ENCODE measurements at places on chromosomes 11 and 22.

GRCh38 chr11:116328851-116329250 is 443.9 kb downstream of the BUD13 start:
- H3K27ac ChIP-seq, result no peak overlapping the region
- no peak for DNase-seq
- H3K4me3 ChIP-seq, result no peak overlapping the region
- H3K4me1 ChIP-seq, result no peaks in the 10 kb centered on the region
- H3K27me3 ChIP-seq, result no peaks in the 10 kb centered on the region

DNA sequence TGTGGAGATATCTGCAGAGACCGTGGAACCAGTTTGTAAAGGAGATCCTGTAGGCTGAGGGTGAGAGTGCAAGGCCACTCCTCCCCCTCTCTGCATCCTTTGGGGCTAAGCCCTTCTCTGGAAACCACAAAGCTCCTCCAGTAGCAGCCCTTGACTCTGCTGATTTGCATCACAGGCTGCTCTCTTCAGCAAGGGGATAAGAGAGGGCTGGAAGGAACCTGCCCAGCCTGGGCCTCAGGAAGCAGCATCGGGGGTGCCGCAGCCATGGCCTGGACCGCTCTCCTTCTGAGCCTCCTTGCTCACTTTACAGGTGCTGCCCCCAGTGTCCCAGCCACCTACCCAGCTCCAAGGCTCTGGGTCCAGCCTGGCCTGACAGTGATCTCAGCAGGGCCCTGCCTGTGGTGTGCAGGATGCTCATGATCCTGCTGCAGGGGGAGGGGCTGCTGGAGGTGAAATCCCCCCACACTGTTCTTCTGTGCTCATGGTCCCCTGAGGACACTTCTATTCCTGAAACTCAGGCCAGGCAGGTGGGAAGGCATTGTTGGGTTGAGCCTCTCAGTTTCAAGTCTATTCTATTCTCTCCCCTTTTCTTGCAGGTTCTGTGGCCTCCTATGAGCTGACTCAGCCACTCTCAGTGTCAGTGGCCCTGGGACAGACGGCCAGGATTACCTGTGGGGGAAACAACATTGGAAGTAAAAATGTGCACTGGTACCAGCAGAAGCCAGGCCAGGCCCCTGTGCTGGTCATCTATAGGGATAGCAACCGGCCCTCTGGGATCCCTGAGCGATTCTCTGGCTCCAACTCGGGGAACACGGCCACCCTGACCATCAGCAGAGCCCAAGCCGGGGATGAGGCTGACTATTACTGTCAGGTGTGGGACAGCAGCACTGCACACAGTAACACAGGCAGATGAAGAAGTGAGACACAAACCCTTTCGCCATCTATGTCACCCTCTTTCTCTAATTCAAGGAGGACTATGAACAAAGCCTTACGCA is 68.5 kb upstream of the IGLL5 start:
- peaks cover 5% of the 10 kb centered on the region for H3K36me3 ChIP-seq
- peak overlapping the region; percentile 96 for H3K27ac ChIP-seq
- DNase-seq, result peak; percentile 76
- peak overlapping the region; percentile 72 for H3K4me3 ChIP-seq
- no peaks in the 10 kb centered on the region for H3K27me3 ChIP-seq

DNA sequence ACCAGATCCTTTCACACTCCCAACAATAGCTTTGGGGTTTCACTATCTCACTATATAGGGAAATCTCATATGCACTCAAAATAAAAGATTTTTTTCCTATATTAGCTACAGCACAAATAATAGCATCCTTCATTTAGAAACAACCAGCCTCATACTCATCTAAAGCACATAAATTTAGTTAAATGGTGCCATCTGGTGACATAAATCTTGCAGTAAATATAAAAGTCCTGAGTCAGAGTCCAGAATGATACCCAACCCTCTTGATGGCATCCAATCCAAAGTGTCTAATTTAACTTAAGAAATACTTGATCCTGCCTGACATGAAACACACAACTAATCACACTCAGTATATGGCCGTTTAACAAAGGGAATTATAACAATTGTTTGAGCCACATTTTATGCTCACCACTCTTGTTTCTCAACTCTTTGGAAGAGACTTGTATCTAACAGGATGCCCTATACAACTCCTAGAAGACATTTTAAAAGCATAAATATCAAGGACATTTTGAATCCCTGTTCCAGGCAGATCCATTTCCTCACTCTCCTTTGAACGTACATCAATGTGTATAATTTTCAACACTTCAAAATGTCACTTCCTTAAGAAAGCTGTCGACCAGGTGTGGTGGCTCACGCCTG is 36.2 kb downstream of the DLG2 start:
- peaks cover 4% of the 10 kb centered on the region for H3K36me3 ChIP-seq
- H3K4me3 ChIP-seq, result no peak overlapping the region
- DNase-seq, result no peak
- H3K4me1 ChIP-seq, result no peaks in the 10 kb centered on the region

DNA sequence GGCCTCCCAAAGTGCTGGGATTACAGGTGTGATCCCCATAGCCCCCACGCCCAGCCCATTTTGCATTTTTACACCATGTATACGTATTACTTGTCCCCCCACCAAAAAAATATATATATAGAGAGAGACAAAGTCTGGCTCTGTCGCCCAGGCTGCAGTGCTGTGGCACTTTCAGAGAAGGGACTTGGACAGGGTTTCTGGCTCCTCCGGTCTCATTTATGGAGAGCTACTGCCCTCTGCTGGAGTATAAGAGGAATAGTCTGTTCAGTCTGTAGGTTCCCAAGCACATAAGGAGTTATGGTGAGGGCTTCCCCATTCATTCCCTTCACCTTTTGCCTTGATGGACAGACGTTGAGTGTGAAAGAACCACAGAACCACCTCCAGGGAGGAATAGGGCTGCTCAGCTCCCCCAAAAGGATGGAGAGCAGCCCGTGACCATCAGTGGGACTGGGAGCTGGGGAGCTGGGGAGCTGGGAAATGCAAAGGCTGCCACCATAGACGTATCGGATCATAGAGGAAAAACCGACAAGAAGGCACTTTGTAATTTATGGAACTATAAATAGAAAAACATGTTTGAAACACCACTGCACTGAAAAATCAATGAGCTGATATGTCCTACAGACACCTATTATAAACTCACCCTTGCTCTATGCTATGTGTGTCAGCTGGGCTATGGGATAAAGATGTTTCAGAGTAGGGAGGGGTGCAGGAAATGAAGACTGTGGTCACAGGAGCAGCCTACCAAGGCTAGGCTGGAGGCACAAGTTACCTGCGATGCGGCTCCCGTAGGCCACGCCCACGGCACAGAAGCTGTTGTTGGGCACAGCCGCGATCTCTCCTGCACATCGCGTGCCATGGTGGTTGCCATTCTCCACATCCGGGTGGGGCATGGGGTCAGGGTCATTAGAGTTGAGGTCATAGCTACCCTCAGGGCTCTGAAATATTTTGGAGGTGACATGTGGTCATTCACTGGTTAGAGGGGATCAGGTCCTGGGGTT is 5.2 kb downstream of the PCSK7 start:
- H3K27me3 ChIP-seq, result no peaks in the 10 kb centered on the region
- H3K27ac ChIP-seq, result peak overlapping the region; percentile 49
- no peak overlapping the region for H3K4me3 ChIP-seq
- peak; percentile 51 for DNase-seq

DNA sequence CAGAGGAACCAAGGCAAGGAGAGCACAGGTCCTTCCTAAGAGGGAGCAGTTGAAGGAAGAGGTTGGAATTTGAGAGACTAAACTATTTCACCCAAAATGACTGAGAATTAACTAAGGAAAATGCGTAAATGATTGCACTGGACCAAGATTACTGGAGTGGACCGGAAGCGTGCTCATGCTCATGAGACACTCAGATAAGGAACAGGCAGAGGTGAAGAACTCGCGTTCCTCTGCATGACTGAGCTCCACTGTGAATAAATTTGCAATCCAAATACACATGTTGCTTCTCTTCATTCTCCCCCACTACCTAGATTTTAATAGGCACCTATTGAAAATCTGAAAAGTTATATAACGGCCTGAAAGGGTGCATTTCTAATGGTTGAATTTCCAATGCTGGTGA is 207.0 kb downstream of the KIRREL3 start:
- H3K36me3 ChIP-seq, result no peaks in the 10 kb centered on the region
- DNase-seq, result no peak
- H3K4me3 ChIP-seq, result no peak overlapping the region
- no peaks in the 10 kb centered on the region for H3K27me3 ChIP-seq

GRCh38 chr22:27975381-27976013 is 56.4 kb upstream of the PITPNB start:
- H3K36me3 ChIP-seq, result no peaks in the 10 kb centered on the region
- no peak overlapping the region for H3K27ac ChIP-seq
- no peak overlapping the region for H3K4me3 ChIP-seq
- H3K27me3 ChIP-seq, result no peaks in the 10 kb centered on the region
- DNase-seq, result no peak
- no peaks in the 10 kb centered on the region for H3K4me1 ChIP-seq

- no peaks in the 10 kb centered on the region for H3K27me3 ChIP-seq
- DNase-seq, result no peak
- peaks cover 3% of the 10 kb centered on the region for H3K4me1 ChIP-seq
- no peak overlapping the region for H3K4me3 ChIP-seq
- no peaks in the 10 kb centered on the region for H3K36me3 ChIP-seq
Measured at GRCh38 chr22:42925598-42925997, 68.5 kb upstream of the ARFGAP3 start.

- H3K36me3 ChIP-seq, result no peaks in the 10 kb centered on the region
- H3K27ac ChIP-seq, result no peak overlapping the region
- peaks cover 1% of the 10 kb centered on the region for H3K4me1 ChIP-seq
Measured at GRCh38 chr11:45303316-45303715, 17.2 kb upstream of the SYT13 start.

GRCh38 chr11:46588915-46589314 is 4.9 kb downstream of the AMBRA1 start:
- no peak overlapping the region for H3K27ac ChIP-seq
- no peak overlapping the region for H3K4me3 ChIP-seq
- peaks cover 24% of the 10 kb centered on the region for H3K36me3 ChIP-seq
- no peaks in the 10 kb centered on the region for H3K27me3 ChIP-seq
- no peak for DNase-seq

- peak; percentile 39 for DNase-seq
- H3K4me1 ChIP-seq, result peaks cover 57% of the 10 kb centered on the region
- peak overlapping the region; percentile 31 for H3K4me3 ChIP-seq
- H3K36me3 ChIP-seq, result peaks cover 11% of the 10 kb centered on the region
- H3K27me3 ChIP-seq, result no peaks in the 10 kb centered on the region
- H3K27ac ChIP-seq, result peak overlapping the region; percentile 95
Measured at GRCh38 chr22:24153959-24154358, 27.3 kb upstream of the SUSD2 start.

- no peaks in the 10 kb centered on the region for H3K36me3 ChIP-seq
- H3K27me3 ChIP-seq, result peaks cover 22% of the 10 kb centered on the region
- DNase-seq, result no peak
- no peaks in the 10 kb centered on the region for H3K4me1 ChIP-seq
Measured at GRCh38 chr11:119797736-119798135, 68.7 kb upstream of the NECTIN1 start.

DNA sequence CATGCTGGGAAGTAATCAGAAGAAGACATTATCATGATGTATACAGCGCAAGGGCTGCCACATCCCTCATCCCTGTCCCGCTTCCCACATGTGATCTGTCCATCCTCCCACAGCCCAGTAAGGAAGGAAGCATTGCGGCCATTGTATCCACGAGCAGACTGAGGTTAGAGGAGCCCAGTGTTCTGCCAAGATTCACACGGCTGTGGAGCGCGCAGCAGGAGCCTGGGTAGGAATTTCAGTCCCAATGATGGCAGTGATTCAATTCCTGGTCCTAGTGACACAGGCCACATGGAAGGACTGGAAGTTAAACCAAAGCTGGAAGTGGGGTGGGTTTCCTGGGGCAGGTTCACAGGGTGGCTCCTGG is 89.2 kb downstream of the RTL6 start:
- H3K27ac ChIP-seq, result no peak overlapping the region
- no peaks in the 10 kb centered on the region for H3K27me3 ChIP-seq
- H3K36me3 ChIP-seq, result no peaks in the 10 kb centered on the region
- no peak for DNase-seq

- H3K27ac ChIP-seq, result no peak overlapping the region
- no peaks in the 10 kb centered on the region for H3K27me3 ChIP-seq
- no peaks in the 10 kb centered on the region for H3K36me3 ChIP-seq
- H3K4me1 ChIP-seq, result no peaks in the 10 kb centered on the region
Measured at GRCh38 chr11:79493555-79494171, 52.8 kb upstream of the TENM4 start.

GRCh38 chr11:17159441-17159840 is 48.3 kb downstream of the PIK3C2A start:
- peaks cover 28% of the 10 kb centered on the region for H3K4me1 ChIP-seq
- H3K27me3 ChIP-seq, result no peaks in the 10 kb centered on the region
- H3K4me3 ChIP-seq, result no peak overlapping the region
- H3K36me3 ChIP-seq, result peaks cover 8% of the 10 kb centered on the region

GRCh38 chr11:133598906-133599305 is 66.6 kb upstream of the OPCML start:
- H3K27ac ChIP-seq, result no peak overlapping the region
- DNase-seq, result no peak
- H3K4me3 ChIP-seq, result no peak overlapping the region
- H3K27me3 ChIP-seq, result no peaks in the 10 kb centered on the region

DNA sequence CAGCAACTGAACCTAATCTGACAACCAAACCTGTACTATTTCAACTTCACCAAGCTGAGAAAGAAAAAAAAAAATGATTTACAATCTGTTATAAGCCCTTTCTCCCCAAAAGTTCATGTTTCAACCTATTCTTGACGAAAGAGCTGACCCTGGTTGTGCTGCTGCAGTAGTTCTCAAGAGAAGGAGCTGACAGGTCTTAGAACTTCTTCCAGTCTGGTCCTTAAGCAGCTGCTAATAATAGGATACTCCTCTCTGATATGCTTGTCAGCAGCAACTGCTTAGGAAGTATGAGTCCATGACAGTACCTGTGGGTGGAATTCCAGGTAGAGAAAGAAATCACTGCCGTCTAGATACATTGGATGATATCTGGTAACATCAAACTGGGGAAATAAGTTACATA is 735.1 kb upstream of the CCDC90B start:
- H3K27me3 ChIP-seq, result no peaks in the 10 kb centered on the region
- no peak for DNase-seq
- no peaks in the 10 kb centered on the region for H3K36me3 ChIP-seq
- H3K4me3 ChIP-seq, result no peak overlapping the region
- H3K4me1 ChIP-seq, result no peaks in the 10 kb centered on the region
- H3K27ac ChIP-seq, result no peak overlapping the region

DNA sequence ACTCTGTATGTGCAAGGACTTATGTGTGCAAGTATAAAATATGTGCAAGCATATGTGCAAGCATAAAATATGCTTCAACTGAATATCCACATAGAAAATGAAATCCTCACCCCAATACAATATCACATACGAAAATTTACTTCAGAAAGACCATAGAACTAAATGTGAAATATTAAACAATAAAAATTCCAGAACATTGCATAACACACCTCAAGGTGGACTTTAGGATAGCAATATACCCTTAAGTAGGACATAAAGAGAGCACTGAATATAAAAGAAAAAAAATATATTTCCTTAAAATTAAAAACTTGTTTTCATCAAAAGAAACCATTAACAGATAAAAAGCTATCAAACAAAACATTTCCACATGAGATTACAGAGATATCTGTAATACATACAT is 67.8 kb downstream of the FCHSD2 start:
- peaks cover 17% of the 10 kb centered on the region for H3K4me1 ChIP-seq
- no peaks in the 10 kb centered on the region for H3K27me3 ChIP-seq
- no peak for DNase-seq
- H3K36me3 ChIP-seq, result peaks cover 22% of the 10 kb centered on the region
- H3K27ac ChIP-seq, result no peak overlapping the region
- no peak overlapping the region for H3K4me3 ChIP-seq

- H3K27me3 ChIP-seq, result no peaks in the 10 kb centered on the region
- no peak for DNase-seq
- H3K27ac ChIP-seq, result no peak overlapping the region
- H3K36me3 ChIP-seq, result no peaks in the 10 kb centered on the region
- no peaks in the 10 kb centered on the region for H3K4me1 ChIP-seq
Measured at GRCh38 chr11:81203876-81204275, 1529.8 kb downstream of the FAM181B start.

All from activated CD4-positive, alpha-beta memory T cell treated with anti-CD3 and anti-CD28 coated beads, Interleukin-2, amount 10 ng/mL, durations not matched to agents 7 days and 5 days (primary cell).